ENCODE measurements at places on chromosomes 12 and 14.

- H3K36me3 ChIP-seq, result peaks cover 8% of the 10 kb centered on the region
- peak overlapping the region; percentile 69 for H3K4me3 ChIP-seq
- peaks cover 13% of the 10 kb centered on the region for H3K27me3 ChIP-seq
- peaks cover 34% of the 10 kb centered on the region for H3K4me1 ChIP-seq
These were observed 2.4 kb upstream of the POP5 start for GRCh38 chr12:120583478-120584030.

- no peak for DNase-seq
- no peak overlapping the region for H3K27ac ChIP-seq
- H3K36me3 ChIP-seq, result no peaks in the 10 kb centered on the region
- H3K4me3 ChIP-seq, result no peak overlapping the region
These were observed 247.1 kb upstream of the TBX3 start for GRCh38 chr12:114931025-114931424.

- no peak overlapping the region for H3K4me3 ChIP-seq
- H3K4me1 ChIP-seq, result peaks cover 30% of the 10 kb centered on the region
- H3K27ac ChIP-seq, result no peak overlapping the region
- peaks cover 10% of the 10 kb centered on the region for H3K36me3 ChIP-seq
- DNase-seq, result no peak
- no peaks in the 10 kb centered on the region for H3K27me3 ChIP-seq
These were observed 5.7 kb downstream of the CRADD start for GRCh38 chr12:93682846-93683261.

GRCh38 chr12:19550626-19551025, 111.3 kb downstream of the AEBP2 start:
- no peak overlapping the region for H3K27ac ChIP-seq
- DNase-seq, result no peak
- H3K27me3 ChIP-seq, result no peaks in the 10 kb centered on the region
- no peak overlapping the region for H3K4me3 ChIP-seq
- H3K36me3 ChIP-seq, result peaks cover 4% of the 10 kb centered on the region
- peaks cover 15% of the 10 kb centered on the region for H3K4me1 ChIP-seq

DNA sequence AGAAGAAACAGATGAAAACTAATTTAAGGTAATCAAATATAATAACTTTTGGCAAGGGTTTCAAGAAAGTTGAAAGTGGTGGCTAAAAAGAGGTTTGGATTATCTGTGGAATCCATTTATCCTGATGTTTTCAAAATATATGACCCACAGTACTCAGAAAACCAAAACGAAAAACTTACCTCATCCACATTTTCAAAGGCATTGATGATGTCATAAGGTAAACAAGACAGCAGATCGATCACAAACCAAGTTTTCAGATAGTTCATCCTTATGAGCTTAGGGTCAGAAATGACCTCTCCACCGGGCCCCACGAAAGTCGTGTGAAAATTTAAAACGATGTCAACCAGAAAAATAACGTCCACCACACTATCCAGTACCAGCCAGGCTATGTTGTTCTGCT, 64.6 kb downstream of the KCNH5 start:
- no peak overlapping the region for H3K27ac ChIP-seq
- no peak for DNase-seq
- H3K4me1 ChIP-seq, result no peaks in the 10 kb centered on the region
- H3K27me3 ChIP-seq, result peaks cover 5% of the 10 kb centered on the region
- H3K4me3 ChIP-seq, result no peak overlapping the region
